Natural killer cell treated with Interleukin-12 subunit alpha and Interleukin-12 subunit beta and Interleukin-15 and Interleukin-18, amount 100 ng/mL, for 72 hours (primary cell): ENCODE measurements at places on chromosomes 7 and 10. TPM values are rescaled to one million over a fixed set of nuclear protein-coding genes. Genes with fewer than 3 reads are reported as not detected.

DNA sequence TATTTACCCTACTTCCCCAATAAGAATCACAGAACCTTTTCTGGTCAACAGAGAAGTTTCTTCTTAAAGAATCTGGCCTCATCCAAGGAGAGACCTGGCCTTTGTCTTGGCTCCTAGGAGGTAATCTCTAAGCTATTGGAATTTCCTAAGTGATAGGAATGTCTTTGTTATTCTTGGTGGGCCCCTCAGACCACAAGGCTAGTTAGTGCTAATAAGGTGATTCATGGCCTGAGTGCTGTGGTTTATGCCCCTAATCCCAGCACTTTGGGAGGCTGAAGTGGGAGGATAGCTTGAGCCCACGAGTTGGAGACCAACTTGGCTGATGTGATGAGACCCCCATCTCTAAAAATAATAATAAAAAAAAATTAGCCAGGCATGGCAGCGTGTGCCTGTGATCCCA is 60.0 kb upstream of the CYP2C18 start:
- no peak for DNase-seq

- DNase-seq = no peak
These were observed 41.9 kb downstream of the TAS2R41 start for GRCh38 chr7:143519411-143520131.

DNA sequence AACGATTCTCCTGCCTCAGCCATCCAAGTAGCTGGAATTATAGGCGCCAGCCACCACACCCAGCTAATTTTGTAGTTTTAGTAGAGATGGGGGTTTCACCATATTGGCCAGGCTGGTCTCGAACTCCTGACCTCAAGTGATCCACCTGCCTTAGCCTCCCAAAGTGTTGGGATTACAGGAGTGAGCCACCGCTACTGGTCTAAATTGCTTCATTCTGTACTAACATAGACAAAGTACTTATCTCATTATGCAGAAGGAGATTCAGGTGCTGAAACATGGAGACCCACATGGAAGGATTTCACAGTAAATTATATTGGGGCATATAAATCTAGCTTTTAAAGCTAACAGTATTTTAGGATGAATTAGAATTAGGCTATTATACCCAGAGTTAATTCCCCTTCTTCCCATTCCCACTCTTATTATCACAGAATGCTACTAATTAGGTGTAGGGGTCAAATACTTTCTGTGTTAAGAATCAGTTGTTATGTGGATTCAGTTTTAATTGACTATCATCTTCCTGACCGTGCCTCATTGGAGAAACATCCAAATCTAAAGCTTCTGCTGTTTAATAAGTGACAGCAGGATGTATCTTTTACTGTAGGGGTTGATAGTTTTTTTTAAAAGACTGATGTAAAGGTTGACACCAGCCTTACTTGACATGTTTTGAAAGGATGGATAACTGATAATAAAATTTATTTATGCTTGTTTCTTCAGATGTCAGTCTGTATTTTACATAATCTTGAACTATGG is 27.2 kb downstream of the ADK start:
- no peak for DNase-seq

DNA sequence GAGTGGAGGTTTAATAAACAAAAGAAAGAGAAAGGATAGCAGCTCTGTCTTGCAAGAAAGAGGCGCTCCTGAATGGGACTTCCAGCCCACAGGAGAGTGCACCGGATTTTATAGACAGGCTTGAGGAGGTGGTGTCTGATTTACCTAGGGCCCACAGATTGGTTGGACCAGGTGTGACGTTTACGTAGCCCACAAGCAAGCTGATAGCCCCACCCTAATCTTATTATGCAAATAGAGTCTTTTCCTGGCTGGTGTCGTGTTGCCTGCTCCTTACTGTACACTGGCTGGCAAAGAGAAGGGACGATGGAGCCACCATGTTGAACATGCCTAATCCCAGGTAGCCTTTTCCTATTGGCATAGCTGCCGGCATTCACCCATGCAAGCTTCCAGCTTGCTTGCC is 319.7 kb upstream of the POM121L12 start:
- DNase-seq = no peak

The METTL27 gene
- not detected for total RNA-seq

The CACNB2 gene
- not detected for total RNA-seq
